ENCODE measurements at places on chromosomes 1 and 21.
A peak's percentile ranks its signal among the peaks of the same experiment; 100 is the strongest.

GRCh38 chr1:241532864-241533263 lies 686 bp downstream of the KMO start:
- no peak for DNase-seq

DNA sequence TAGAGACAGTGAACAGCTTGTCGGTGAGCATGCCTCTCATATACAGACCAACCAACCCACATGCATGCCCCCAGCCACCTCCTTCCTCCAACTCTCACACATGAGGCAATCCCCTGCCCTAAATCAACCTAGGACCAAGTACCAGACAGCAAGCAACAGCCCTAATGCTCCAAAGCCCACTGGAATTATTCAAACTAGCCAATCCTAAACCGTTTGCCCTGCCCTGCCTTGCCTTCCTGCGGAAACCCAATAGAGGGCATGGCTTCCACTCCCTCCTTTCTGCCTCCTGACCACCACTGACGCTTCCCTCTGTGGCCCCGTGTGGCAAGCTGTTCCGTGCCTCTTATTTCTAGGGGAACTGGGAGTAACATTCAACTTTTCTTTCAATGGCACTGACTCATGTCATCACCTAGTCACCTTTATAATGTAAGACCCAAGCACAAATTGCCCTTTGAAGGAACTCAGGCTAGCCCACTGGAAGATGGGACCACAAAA lies 129.3 kb upstream of the GJB5 start:
- DNase-seq: no peak

- DNase-seq: no peak
Observed at GRCh38 chr1:99369154-99369553, 104.9 kb downstream of the PLPPR4 start.

DNA sequence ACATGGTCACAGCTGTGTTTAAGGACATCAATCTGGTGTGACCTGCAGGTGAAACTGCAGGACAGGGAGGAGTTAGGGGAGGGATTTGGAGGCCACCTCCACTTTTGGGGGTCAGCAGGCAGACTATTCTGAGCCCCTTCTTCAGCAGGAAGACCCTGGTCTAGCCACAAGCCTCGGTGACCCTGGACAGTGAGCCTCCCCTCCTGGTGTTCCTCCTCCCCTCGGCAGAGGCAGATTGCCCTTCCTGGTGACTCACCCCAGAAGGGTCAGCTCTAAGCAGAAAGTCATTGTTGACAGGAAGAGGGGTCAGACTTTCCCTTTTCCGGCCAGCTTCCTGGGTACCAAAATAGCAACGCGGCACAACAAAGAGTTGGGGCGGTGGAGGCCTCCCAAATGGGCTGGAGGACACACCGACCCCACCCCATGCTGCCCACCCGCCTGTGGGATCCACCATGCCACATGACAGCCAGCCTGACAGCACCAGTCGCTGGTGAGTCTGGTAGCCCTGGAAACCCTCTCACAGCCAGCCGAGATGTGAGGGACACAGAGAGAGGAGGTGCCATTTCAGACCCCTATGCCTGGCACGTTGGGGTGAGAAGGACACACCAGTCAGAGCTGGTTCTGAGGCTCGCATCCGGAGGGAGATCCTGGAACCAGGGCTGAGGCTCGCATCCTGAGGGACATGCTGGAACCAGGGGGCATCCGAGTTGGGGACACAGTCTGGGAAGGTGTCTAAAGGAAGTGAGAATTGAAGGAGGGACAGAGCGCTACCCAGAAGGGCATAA lies 14.7 kb upstream of the CSF1 start:
- no peak for DNase-seq

GRCh38 chr21:36552434-36552785 lies 72.5 kb upstream of the CLDN14 start:
- no peak for DNase-seq

DNA sequence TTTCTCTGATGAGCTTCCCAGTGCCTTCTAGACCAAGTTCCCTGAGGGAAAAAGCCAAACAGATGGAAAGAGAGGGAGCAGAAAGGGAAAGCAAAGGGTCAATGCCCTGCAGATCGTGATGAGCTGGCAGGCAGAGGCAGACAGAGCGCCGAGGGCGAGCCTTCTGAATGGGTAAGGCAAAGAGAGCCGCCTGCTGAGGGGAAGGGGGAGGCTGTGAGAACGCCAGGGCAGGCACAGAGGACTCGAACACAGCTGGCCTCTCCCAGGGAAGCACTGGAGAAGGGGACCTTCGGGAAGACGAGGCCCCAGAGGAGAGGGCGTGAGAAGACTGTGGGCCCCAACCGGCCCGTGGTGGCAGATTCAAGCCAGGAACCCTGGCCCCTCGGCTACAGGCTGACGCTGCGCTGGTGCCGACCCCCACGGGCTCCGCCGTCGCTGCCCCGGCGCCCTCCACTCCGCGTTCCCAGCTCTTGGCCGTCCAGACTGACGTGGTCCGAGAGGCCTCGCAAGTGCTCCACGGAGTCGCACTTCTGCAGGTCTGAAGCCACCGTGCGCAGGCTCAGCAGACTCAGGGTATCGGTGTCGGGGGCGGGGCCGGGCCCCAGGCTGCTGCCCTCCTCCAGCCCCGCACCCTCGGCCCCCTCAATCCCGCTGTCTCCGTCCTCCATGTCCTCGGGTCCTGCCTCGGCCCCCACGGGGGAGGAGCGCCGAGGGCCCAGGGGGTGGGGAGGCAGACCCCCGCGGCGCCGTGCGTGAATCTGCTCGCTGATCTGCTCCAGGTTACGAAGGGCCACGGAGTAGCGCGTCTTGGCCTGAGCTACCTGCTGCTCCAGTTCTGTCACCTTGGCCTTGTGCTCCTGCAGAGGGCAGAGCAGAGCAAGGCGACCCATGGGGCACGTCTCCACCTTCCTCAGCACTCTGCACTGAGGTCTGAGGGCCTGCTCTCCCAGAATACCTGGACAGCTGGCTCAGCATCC lies 13.9 kb downstream of the SH3BP5L start:
- DNase-seq: no peak

DNA sequence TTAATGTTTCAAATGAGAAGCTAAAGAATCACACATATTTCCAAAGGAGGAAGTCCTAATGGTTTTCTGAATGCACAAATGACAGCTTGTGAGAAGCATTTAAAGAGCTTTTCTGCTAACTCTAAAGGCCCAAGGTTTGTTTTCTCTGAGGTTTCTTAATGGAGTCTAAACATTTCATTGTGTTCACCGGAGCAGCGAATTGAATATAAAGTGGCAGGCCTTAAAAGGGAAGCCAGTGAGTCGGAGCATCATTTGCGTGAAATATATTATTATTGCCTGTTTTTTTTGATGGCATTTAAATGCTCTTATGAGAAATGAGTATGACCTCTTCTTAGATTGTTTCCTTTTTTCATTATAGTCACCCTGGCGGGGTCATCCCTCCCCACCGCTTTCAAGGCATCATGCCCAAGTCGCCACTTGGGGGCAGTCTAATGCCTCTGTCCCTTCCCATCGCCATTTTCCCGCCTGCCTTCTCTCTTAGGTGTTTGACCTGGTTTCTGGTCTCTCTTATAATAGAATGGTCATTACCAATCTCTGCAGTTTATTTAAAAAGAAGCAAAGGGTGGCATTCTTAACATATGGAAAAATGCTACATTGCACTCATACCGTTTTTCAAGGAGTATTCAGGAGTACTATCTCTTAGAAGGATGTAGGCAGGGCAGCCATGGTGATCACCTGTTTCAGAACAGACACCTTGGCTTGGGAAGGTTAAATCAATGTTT lies 25.3 kb upstream of the OVAAL start:
- DNase-seq: peak; percentile 82

GRCh38 chr1:36885540-36886357 lies 148.6 kb downstream of the GRIK3 start:
- DNase-seq: no peak
